CD4-positive, alpha-beta T cell treated with Interferon alpha-2 for 1 hour (primary cell): ENCODE measurements at places on chromosomes 13 and 19.

DNA sequence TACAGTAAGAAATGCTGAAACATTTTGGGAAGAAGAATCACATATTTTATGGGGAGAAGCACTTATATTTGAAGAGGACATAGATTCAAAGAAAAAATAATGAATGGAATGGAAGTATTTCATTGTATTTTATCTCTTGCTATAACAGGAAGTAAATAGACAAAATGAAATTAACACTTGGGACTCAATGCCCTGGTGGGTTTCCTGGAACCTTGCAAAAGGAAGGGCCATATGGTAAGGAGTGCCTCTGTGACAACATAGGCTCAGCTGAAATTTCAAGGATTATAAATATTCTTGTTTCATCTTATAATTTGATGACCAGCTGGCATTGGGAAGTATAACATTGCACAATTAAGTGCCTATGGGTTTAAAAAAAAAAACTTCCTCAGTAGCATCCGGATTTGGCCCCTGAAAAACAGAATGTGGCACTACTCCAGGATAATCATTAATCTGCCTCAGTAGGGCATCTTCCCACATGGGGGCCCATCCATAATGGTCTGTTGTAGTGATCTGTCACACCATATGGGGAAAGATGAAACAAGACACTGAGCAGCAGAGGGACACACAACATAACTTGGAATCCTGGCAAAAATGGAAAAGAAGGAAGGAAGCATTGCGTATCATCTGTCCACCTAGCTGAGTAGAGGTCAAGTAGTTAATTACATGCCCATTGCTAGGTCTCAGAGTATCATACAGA lies 321.6 kb downstream of the NDFIP2 start:
- no peak for DNase-seq

DNA sequence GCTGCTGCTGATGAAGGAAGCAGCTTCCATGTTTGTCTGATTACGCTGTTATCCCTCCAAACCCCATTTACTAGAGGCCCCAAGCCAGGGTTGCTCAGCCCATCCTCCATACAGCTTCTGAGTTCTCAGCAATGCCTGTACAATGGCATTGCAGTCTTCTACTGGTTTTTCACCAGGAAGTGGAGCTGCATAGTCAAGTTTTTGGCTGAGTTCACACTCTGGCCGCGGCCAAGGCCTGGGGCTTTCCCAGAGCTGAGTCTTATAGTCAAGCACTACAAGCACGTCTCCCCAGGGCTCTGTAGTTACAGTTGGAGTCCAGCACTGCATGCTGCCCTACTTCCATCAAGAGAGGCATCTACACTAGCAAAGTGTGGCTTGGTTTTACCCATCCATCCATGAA lies 182.5 kb downstream of the POU4F1 start:
- no peak for DNase-seq

GRCh38 chr13:91586609-91587008 lies 188.2 kb downstream of the GPC5 start:
- DNase-seq = no peak

DNA sequence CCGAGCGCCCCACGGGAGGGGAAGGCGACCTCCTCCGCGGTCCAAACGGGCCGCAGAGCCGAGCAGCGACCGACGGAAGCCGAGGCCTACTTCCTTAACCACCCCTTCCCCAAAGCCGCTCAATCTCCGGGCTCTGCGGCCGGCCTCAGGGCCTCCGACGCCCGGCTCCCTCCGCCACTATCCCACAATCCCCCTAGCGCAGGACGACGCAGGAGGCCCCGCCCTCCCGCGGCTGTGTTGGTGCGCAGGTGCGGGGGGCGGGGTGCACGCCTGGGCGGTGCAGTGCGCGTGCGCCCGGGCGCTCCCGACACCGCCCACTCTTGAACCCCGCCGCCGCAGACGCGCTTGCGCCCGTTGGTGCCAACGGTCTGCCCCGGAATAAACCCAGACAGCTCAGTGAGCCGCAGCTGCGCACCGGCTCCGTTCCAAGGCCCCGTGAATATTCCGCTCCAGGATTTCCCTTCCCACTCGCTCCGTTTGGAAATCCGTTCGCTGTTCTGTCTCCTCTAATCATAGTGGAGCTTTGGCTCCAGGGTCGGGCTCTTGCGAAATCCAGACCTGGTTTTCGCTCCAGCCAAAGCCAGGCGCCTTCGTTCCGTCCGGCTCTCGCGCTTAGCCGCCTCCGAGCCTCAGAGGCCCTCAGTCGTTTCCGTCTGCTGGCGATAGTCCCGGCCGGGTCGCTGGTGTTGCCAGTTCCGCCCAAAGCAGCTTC lies at the start of gene PPP6R1:
TSS of gene PPP6R1 (minus strand) at position 190 of the 712 bp plus-strand sequence. CDS start 11,914 bp downstream, outside the sequence.
- DNase-seq = peak; percentile 93

GRCh38 chr13:39918620-39919236 lies 263.3 kb downstream of the COG6 start:
- DNase-seq = no peak

- DNase-seq = peak; percentile 1
Measured at GRCh38 chr19:32318884-32319520, 26.4 kb upstream of the ZNF507 start.

- DNase-seq = peak; percentile 76
Measured at GRCh38 chr13:99351772-99352171, 44.6 kb upstream of the GPR183 start.

DNA sequence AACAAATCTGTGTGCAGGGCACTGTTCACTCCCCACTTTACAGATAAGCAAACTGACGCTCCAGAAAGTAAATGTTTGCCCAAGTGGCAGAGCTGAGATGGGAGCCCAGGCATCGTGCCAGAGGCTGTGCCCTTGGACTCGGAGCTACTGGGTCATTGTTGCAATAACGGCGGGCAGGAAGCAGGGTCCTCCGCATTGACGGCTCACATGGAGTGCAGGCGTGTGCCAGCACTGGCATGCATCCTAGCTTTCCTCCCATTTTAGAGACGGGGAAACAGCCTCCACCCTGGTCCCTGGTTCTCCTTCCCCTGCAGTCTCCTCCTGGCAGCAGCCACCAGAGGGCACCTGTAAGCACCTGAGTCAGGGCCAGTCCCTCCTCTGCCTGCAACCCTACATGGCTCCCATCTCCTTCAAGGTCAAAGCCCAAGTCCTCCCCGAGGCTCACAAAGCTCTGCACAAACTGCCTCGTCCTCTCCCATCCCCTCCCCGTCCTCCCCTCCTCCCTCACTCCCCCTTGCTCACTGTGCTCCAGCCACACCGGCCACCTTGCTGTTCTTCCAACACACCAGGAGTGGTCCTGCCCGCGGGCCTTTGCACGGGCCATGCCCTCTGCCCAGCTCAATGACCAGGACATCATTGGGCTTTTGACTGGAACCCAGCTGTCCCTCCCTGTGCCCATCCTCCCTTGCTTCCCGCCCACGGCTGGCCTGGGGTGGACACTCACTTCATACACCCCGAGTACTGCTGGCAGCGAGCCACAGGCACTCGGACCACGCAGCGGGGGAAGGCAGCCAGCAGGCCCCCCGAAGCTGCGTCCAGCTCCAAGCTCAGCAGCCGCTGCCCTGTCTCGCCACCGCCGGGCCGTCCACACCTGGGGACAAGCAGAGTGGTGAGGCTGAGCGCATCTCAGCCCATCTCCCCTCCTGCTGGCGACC lies 7.7 kb upstream of the LRG1 start:
- DNase-seq = no peak

GRCh38 chr13:91248249-91248648 lies 99.2 kb upstream of the MIR17HG start:
- no peak for DNase-seq

- DNase-seq = no peak
Measured at GRCh38 chr13:48858122-48858902, 117.4 kb upstream of the FNDC3A start.

GRCh38 chr19:571566-571974 lies 826 bp upstream of the BSG start:
- no peak for DNase-seq

DNA sequence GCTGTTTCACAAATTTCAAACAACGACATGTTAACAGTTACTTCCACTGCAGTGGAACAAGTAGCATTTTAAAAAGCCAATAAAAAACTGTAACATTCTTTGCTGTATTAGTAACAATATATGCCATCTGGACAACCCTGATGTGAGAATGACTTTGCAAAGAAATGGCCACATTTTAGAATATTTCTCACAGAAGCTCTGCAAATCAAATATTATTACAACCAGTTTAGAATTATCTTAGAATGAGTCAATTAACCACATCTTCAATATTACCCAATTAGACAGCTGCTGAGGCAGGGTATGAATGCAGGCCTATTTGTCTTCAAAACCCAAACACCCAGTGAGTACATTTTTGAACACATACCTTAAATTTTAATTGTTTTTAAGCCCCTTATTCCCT lies 3.2 kb downstream of the ZNF699 start:
- DNase-seq = no peak

DNA sequence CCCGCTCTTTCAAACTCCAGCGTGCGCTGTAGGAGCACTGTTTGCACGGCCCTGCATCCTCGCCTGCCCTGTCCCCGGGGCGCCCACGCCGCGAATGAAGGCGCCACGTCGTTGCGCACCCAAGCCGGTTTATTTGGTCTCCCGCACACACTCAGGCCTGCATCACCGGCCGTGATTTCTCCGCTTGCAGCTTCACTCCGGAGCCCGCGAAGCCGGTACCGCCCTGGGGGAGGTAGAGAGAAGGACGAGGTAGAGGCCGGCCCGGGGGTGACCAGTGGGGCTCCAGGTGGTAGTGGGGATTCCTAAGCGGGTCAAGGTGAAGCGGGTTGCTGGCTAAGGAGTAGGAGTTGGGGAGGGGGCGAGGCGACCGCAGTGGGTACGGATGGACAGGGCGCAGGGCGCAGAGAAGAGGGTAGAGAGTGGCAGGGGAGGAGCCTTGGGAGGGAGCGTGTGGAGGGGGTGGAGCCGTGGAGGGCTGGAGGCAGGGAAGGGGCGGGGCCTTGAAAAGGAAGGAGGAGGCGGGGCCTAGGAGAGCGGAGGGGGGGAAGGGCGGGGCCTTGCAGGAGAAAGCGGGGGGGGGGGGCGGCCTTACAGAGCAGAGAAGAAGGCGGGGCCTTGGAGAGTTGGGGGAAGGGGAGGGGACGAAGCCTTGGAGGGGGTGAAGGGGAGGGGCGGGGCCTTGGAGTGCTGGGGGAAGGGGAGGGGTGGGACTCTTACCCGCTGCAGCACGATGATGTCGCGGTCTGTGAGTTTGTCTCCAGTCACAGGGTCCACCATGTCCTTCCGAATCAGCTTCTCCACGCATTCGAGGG lies 24.6 kb downstream of the NOSIP start:
- peak; percentile 87 for DNase-seq

DNA sequence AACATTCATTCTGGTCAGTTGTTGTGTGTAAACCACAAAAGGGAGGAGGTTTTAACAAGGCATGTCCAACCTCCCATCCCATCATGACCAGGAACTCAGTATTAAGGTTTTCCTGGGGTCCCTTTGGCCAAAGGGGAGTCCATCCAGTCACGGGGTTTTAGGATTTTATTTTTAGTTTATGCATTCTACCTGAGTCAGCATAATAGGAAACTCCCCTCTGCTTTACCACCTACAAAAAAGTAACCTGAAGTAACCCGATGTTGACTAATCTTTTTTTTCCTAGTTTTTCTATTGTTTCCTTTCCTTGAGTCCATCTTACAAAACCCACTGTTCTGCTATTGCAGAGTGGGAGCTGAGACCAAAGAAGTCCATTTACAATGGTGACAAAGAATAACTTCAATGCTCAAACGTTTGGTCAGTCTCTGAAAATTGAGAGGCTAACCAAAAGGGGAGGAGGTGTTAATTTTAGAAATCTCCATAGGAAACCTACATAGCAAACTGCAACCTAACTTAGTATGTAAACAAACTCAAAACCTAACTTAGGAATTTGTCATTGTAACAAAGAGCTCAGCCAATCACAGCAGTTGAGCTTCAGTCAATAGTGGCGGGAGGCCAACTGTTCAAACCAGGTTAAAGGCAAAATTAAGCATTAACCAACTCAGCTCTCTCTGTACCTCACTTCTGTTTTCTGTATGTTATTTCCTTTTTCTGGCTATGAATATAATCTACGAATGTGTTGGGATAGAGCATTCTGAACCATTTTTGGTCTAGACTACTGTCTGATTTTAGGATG lies 1954.1 kb downstream of the PCDH9 start:
- no peak for DNase-seq

- DNase-seq = no peak
Measured at GRCh38 chr19:16886305-16886880, 2.4 kb upstream of the F2RL3 start.

DNA sequence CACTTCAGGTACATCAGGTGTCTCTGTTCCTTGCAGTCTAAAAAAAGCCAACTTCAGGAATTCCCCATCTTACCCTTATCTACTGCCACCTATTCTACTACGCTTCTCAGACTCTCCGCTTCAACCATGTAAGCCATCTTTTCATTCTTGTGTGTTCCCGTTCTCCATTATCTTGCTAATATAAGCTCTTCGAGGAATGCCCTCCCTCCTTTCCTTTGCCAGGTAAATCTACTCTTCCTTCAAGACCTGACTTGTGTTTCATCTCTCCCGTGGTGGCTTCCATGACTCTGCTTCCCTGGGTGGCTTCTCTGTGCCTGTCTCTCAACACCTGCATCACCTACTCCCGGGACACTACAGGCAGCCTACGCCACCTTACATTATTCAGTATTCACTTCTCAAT lies 42.3 kb upstream of the MEDAG start:
- no peak for DNase-seq

DNA sequence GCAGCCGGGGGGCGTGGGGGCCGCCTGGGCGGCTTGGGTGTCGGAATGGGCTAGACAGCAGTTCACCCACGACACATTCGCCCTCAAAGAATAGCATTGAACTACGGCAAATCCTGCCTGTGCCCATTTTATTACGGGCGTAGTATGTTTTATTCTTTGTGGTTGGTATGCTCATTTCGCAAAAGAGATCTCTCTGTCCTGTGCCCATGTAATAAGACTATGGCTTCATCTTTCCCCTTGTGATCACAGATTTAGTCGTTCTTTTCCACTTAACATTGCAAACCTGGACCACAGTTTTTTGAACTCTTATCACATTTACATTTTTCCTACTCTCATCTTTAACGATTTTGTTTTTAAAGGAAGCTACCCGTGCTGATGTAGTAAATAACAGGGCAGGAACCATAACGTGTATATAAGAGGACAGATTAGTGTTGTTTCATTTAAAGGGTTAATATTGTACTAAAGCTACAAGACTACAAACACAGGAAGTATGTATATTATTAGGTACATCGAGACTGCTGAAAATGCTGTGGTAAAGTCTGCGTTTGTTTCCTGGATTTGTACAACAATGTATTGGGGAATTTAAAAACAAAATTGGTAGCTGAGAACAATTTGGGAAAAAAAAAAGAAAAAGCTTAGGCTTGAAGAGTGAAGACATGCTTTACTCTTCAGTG lies 3.2 kb upstream of the MYCBP2 start:
- no peak for DNase-seq

GRCh38 chr19:3612901-3613741 lies 6.4 kb upstream of the TBXA2R start:
- DNase-seq = no peak

- no peak for DNase-seq
Measured at GRCh38 chr13:37476874-37477273, 121.7 kb downstream of the POSTN start.

DNA sequence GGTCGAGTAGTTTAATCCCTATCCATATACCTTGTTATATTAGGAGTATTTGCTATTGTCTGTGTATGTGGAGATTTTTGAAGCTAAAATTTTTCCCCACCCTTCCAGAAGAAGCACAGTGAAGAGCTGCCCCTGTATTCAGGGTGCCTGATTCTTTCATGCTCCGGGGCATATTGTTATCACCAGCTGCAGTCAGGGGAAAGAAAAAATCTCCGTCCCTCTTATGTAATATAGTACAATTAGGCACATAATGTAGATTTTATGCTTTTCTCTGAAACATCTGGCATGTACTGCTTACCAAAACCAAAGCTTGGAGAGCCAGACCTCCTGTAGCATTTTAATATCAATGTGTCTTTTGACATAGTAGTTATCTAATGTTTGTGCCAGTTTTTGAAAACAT lies 214.9 kb upstream of the EDNRB start:
- DNase-seq = no peak
